ENCODE measurements at places on chromosomes 3 and 15.

DNA sequence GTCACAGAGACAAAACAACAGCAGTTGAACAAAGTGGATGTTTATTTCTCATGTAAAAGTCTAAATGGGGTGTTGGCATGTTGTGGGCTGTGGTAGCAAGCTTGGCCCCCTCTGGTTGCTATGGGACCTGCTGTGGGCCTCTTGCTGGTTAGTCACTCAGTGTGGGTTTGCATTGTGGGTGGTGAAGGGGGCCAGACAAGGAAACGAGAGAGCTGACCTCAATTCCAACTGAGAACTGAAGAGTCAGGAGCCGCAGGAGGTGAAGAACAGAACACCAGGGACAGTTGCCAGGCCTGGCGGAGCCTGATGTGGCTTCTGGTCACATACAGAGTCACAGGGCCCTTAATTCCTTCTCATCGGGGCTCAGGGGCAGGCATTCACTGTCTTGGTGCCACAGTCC is 1.9 kb upstream of the ADPGK start:
- no peak for DNase-seq

DNA sequence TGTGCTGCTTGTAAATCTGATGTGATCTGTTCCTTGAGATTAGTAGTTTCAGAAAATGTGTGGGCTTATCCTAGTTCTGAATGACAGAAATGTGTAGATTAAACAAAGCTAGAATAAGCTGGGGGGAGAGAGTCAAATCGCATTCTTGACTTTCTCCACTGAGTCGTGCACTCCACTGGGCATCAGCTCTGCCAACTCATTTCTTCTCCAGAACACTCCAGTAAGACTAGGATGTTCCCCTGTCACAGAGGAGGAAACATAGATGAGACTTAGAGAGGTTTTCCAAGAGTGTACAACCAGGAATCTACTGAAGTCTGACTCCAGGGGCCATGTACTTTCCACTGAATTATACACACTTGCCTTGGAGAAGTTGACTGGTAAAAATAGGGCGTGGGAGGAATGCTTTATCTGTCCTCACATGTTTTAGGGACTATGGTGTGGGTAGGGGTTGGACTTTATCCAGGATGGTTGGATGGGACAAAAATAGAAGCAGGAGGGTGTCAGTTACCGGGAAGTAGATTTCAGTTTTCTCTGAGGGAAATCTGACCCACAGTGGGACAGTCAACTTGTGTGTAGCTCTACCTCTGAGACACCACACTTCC is 298.2 kb downstream of the UBE2E2 start:
- DNase-seq: peak; percentile 20

GRCh38 chr3:5348229-5348902 is 160.9 kb downstream of the EDEM1 start:
- DNase-seq: no peak

DNA sequence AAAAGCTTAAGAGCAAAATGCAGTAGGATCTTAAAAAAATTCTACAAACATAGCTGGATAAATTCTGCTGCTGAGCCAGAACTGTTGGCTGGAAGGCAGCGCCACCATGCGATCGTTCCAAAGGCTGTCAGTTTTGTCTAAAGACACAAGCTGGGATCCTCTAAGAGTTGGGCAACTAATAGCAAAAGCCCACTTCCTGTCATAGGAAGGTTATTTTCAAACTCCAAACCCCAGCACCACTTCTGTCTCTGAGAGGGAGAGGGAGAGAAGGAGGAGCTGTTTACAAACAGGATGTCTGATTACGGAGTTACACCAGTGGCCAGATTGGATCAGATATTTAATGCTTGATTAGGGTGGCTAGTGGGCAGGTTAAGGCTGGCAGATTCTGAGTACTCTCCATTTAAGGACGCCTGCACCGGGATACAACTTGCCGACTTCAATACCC is 44.0 kb downstream of the EIF4E3 start:
- DNase-seq: peak; percentile 34

- peak; percentile 92 for DNase-seq
Measured at GRCh38 chr3:159854500-159855124, 134.0 kb upstream of the IL12A start.

Data from HS-27A (cell line).